ENCODE measurements at places on chromosomes 7 and 10. TPM values are rescaled to one million over a fixed set of nuclear protein-coding genes. Genes with fewer than 3 reads are reported as not detected.
A peak's percentile ranks its signal among the peaks of the same experiment; 100 is the strongest.

PRKRIP1 gene
- 29.8 TPM for total RNA-seq

FKBP6 gene
- not detected for total RNA-seq

IGFBP3 gene
- not detected for total RNA-seq

OR6V1 gene
- not detected for total RNA-seq

GRCh38 chr10:11450427-11450826 is 161.0 kb downstream of the USP6NL start:
- DNase-seq = no peak

GRCh38 chr7:16463520-16463919 is 2.0 kb downstream of the SOSTDC1 start:
- no peak for DNase-seq

DNA sequence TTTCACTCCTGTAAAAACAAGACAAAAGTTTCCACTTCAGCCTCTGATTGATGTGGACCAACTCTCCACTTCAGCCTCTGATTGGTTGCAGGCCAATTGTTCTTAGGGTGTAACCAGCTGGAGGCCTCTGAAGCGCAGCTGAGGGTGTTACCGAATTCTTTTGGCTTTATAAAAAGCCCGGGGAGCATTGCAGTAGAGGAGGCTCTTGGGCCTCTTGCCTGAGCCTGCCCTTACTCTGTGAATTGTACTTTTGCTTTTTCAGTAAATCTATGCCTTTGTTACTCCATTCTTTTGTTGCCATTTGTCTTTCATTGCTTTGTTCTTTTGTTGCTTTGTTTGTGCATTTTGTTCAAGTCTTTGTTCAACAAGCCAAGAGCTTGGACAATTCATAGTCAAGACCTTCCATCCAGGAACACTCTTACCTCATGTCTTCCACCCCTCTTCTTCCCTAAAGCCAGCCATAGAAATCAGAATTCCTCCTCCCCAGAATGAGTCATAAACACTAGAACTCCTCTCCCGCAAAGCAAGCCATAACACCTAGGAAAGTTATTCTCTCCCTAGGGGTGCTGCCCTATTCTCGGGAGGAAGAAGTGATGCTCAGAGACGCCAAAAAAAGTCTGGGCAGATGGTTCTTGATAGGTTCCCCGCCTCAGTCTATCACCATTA is 53.5 kb upstream of the ARMC3 start:
- no peak for DNase-seq

DNA sequence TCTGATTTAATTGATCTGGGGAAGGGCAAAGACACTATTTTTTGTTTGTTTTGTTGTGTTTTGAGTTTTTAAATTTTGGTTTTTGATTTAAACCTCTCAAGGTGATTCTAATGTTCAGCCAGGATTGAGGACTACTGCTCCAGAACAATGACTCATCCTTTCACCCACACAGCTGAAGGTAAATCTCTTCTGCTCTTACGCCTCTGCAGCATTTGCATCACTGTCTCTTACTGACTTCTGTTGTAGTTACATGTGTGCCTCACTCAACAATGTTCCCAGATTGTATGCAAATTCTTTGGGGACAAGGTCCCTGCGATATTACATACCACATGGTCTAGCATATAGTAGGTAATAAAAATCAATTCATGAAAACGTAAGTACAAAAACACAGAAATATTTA is 467.5 kb upstream of the LRRN3 start:
- no peak for DNase-seq

DNA sequence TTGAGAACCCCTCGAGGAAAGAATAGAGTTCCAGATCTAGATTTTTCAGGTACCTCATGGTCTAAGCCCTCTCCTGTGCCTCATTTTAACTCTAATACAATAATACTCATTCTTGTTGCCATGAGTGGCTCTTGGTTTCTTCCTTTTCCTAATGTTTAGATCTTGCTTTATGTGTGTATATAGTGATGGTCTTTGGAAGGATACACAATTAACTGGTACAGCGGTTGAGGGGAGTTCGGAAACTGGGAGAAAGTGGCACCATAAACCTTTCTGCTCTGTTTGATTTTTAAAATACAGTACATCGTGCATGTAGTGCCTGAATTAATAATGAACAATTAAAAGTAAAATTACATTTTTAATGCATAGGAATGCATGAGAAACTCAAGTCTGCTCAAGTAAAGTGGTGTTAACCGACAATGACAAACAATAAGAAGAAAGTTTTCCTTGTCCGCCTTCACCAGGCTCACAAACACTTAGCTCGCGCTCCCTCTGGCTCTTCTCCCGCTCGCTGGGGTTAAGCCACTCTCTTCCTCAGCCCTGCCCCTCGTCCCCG is 386 bp upstream of the EIF4EBP2 start:
- no peak for DNase-seq

- no peak for DNase-seq
Measured at GRCh38 chr10:105185161-105185560, 544.1 kb downstream of the SORCS3 start.

GRCh38 chr7:1716263-1717094 is 46.4 kb downstream of the ELFN1 start:
- DNase-seq = peak; percentile 21

GRCh38 chr7:105473163-105473562 is 48.9 kb downstream of the PUS7 start:
- DNase-seq = no peak

Data from activated CD8-positive, alpha-beta T cell treated with anti-CD3 and anti-CD28 coated beads for 36 hours (primary cell).